ENCODE measurements at places on chromosomes 3 and 15.

GRCh38 chr3:137769322-137770065 is 5.4 kb downstream of the SOX14 start:
- no peak for DNase-seq

DNA sequence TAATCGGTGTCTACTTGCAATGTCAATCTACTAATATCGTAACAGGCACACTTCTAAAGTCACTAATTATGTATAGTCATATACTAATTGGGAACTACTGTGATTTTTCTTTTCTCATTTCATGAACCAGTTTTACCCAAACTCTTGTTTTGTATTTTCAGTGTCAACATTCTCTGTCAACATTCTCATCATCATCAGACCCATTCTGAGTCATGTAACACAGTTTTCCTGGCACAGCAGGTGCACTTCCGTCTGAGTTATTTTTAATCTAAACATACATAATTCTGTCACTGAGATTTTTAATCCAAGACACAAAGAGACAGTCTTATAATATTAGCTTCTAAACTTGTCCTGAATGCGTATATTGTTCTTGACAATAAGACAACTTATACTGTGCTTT is 205.1 kb upstream of the EIF1B start:
- no peak for DNase-seq

GRCh38 chr3:122299872-122300460 is 25.1 kb upstream of the CSTA start:
- no peak for DNase-seq

DNA sequence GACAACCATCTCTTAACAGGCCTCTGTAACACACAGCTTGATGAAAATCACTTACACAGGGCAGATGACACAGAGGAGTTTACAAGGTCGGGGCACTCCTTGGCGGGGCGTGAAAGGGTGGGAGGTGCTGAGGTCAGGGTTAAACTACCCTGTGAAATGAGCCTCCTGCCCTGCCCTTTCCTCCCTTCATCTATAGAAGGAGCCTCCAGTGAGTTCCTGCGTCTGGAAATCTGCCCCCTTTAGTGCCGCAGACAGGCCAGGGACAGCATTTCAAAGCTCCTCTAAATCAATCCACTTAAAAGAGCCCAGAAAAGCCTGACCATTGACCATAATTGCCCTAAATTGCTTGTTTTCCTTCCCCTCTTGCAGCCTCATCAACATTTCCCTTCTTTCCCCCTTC is 1.9 kb downstream of the ROBO1 start:
- DNase-seq, result no peak

GRCh38 chr3:88019024-88019423 is 39.8 kb downstream of the CGGBP1 start:
- DNase-seq, result no peak

DNA sequence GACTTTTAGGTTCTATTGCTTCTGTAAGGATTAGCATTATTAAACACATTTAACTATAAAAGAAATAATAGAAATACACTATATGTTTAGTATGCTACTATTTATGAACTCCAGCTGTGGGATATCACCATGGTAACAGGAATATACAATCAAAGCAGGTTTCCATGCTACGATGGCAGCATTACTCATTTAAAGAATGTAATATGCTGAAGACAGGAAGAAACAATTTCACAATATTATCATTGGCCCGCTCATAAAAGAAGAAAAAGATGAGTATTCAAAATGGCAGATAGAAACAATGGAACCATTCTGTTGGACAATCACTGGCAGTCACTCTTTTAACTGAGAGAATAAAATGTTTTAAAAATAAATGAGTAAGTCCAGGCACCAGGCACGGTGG is 153.4 kb downstream of the CBLB start:
- no peak for DNase-seq

- DNase-seq, result no peak
Observed at GRCh38 chr15:39052323-39052705, 487.7 kb upstream of the RASGRP1 start.

GRCh38 chr3:135621184-135621920 is 344.2 kb upstream of the PPP2R3A start:
- DNase-seq, result no peak

DNA sequence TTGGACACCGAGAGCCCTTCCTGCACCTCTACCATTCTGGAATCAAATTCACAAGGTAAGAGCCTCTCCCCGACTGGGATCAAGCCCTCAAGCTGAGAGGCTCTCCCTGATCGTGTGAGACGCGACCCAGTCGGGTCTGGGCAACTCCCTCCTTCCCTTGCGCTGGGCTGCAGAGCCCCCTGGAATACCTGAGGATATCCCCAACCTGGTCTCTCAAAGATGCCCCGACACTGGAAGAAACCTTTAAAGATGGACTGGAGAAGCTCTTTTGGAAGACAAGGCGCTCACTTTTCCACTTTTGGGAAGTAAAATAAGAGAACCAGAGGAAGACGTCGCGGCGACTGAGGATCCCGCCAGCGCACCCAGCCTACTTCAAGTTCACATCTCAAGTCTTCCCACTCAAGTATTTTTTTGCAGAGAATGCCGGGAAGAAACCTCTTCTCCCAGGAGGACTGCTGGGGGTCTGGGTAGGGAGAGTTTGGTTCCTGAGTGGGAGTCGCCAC is 33.8 kb downstream of the ZIC4 start:
- DNase-seq, result no peak

DNA sequence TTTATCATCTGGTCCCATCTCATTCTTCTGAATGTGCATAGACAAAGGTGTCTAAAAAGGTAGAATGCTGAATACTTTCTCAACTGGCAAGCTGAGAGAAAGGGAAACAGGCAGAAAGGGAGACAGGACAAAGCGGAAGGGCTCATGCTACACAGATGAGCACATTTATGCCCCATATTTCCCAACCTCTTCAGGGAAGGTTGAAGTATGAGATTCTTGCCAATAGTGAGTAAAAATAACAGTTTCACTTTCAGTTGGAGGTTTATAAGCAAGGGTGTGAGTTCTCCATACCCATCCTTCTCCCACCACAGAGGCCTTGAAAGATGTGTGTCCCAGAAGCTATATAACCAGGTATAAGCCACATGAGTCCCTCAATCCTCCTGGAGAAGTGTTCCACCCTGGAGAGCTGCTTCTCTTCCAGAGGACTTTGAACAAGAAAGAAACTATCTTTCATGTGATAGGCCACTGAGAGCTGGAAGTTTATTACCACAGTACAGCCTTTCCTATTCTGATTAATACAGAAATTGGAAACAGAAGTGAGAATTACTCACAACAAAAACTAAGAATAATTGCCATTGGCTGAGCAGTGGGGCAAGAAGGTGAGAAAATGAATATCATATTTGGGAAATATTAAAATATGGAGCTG is 709.4 kb upstream of the NR2F2 start:
- DNase-seq, result no peak

- no peak for DNase-seq
Observed at GRCh38 chr3:89155811-89156210, 48.4 kb downstream of the EPHA3 start.

GRCh38 chr15:67085818-67086636 is 20.6 kb downstream of the SMAD3 start:
- DNase-seq, result no peak

DNA sequence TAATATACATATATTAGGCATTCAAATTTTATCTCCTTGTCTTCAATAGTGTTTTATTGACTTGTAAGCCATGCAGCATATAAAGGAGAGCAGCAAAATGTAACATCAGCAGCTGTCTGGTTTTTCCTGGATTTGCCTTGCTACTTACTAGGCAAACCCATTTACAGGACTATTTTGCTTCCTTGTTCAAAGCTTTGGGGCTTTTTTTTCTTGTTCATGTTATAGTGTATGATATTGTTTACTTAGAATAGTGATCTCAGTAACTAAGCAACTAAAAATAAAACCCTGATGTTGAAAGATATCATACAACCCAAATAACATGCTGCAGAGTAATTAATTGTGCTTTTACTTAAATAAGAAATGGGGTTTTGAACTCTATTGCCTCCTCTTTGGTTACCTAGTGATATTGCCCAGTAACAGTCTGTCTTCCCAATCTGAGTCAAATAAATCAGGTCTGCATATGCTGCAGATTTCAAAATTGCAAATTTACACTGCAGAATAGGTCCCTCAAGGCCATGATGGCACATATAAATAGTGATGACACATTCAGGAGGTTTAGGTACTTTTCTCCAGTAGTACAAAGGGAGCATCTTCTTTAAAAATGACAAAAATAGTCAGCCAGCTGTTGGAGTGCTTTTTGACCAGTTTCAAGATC is 578.1 kb upstream of the NECTIN3 start:
- DNase-seq, result no peak

DNA sequence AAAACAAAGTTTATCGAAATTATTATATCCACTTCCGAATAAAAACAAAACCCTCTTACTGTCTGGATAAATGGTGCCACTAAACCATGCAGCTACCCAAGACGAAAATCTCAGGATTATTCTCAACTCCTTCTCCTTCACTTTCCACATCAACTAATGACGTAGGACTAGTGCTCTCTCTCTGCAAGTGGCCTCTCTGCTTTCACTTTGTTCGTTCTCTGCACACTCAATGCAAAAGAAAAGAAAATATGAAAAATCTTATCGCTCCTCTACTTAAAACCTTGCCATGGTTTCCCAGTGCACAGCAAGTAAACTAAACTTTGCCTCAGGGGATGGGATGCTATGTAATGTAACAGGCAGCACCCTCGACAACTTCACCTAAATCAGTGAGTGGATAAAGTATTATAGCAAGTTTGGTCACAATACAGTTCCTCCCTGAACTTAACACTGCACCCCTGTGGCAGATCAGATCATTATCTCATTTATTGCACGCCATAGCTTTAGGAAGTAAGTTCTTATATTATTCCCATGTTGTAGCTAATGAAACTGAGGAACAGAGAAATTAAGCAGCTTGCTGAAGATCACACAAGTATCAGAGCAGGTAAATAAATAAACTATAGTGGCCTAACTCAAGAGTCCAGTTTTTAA is 262.7 kb upstream of the GADL1 start:
- no peak for DNase-seq

GRCh38 chr3:134291319-134292254 is 40.9 kb upstream of the RYK start:
- DNase-seq, result no peak

- DNase-seq, result no peak
Observed at GRCh38 chr3:149640976-149641728, 16.7 kb downstream of the WWTR1 start.

DNA sequence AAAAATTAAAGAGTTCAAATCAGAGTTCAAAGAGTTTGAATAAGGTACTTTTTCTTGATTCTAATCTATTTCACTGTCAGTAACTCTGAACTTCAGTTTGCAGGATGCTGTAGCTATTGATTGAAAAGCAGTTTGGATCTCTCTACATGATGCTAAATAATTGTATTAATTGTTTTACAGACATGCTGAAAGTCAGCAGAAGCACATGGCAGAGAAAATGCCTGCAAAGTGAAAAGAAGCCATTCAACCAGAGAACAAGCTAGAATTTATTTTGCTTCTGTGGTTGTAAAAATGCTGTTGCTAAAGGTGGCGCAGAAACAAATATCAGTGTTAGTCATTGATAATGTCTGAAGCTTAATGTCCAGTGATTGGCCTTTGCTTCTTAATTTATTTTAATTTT is 92.1 kb upstream of the IL12A start:
- no peak for DNase-seq

GRCh38 chr15:73755946-73756345 is 2.8 kb upstream of the INSYN1 start:
- no peak for DNase-seq

DNA sequence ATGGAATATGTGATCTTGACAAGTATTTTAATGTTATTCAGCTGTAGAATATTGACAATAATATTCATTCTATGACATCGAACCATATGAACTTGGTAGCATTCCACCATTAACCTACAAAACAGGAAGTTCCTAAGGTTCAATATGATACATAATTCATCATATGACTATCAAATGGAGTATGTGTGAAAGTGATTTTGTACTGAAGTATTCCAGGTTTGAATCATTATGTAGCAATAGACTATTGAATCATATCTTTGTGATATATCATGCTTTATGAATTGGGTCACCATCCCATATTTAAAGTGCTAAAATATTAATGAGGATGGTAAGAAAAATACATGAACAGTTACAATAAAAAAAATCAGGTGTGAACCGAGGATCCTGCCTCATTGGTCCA is 95.1 kb downstream of the TP63 start:
- no peak for DNase-seq

GRCh38 chr15:66189291-66189690 is 64.3 kb downstream of the MEGF11 start:
- no peak for DNase-seq

GRCh38 chr3:173905381-173905780 is 507.8 kb downstream of the NLGN1 start:
- DNase-seq, result no peak

DNA sequence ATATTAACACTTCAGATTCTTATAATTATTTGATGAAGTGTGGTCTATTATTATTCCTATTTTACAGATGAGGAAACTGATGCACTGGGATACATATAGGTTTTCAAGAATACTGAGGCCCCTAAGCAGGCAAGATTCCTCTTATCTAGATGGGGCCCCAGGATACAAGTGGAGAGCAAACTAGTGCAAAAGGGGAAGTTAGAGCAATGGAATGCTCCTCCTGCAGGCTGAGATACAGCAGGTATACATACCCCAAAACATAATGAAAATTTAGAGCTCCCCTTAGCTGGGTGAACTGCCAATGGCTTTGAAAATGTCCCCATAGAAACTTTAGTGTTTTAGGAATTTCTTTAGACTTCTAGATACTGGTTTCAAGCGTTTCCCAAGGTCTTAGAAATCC is 247.1 kb downstream of the CHST2 start:
- DNase-seq, result no peak

GRCh38 chr3:173000553-173000952 is 140.5 kb downstream of the SPATA16 start:
- DNase-seq, result no peak

- DNase-seq, result no peak
Observed at GRCh38 chr3:165644331-165644730, 192.9 kb downstream of the BCHE start.

All from stimulated activated CD8-positive, alpha-beta memory T cell treated with anti-CD3 and anti-CD28 coated beads, Interleukin-7, amount 100 ng/mL, for 1 hour (primary cell).